ENCODE measurements at places on chromosomes 7 and 10. TPM values are rescaled to one million over a fixed set of nuclear protein-coding genes. Genes with fewer than 3 reads are reported as not detected.

AOC1 gene
- total RNA-seq, result 170 TPM

STX1A gene
- 7.4 TPM for total RNA-seq

PDE1C gene
- total RNA-seq, result 5.5 TPM

GRCh38 chr10:120011359-120012130 lies 119.0 kb downstream of the SEC23IP start:
- DNase-seq, result peak; percentile 73
